Thyroid gland (tissue), 4 donors: ENCODE measurements at places on chromosomes 3 and 15.

DNA sequence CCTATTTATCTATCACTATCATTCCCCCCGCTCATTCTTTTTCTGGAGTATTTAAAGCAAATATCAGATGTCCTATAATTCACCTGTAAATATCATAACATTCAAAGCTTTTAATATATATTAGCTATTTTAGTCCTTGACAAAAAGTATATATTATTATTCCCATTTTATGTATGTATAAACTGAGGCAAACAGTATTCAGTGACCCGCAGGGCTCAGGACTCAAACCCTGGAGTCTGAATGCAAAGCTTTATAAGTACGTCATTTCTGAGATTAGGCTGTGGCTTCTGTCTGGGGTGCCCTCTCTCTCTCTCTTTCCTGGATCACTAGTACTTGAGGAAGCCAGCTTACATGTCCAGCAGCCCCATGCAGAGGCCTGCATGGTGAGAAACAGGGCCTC, 20.4 kb upstream of the PDCD6IP start:
- no peaks in the 10 kb centered on the region for H3K4me1 ChIP-seq
- H3K27me3 ChIP-seq: no peaks in the 10 kb centered on the region

GRCh38 chr3:104206925-104207324, 1159.8 kb upstream of the ALCAM start:
- DNase-seq: no peak
- no peak overlapping the region for H3K4me3 ChIP-seq
- H3K36me3 ChIP-seq: no peaks in the 10 kb centered on the region
- no peaks in the 10 kb centered on the region for H3K4me1 ChIP-seq

DNA sequence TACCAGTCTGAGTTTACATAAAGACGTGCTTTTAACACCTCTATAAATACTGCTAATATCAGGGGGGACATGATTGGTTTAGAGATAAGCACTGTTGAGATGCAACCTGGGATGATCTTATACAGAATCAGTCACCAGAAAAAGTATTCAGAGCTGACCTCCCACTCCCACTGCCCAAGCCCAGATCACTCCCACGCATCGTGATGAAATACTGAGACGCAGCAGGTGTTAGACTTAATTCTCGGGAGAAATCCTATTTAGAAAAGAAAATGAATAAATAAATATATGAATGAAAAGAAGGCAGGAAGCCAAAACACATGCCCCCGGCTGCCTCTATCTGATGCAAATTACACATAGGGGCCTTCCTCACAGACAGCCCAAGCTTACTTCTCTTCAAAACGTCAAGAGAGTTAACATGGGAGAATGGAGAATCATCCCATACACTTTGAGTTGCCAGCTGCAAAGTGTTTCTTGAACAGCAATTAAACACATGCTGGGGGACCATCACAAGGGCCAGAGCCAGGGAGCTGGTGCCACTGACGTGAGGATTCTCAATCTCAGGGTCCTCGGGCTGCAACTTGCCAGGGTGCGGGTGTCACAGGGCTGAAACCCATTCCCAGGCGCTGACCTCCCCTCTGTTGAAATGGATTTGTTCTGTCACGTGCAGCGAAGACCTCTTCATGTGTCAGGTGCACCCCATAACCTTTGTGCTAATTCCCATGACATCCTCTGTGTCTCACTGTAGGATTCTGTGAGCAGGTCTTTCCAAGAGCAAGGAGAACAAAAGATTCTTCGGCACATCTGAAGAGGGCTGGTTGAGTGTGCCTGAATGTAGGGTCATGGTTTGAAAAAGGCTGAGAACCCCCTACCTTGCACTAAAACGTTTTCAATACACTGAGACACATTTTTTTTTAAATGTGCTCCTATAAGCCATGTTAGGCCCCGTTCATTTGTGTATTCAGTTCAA, 764.2 kb upstream of the ARRDC4 start:
- H3K27me3 ChIP-seq: no peaks in the 10 kb centered on the region
- no peaks in the 10 kb centered on the region for H3K4me1 ChIP-seq
- H3K36me3 ChIP-seq: no peaks in the 10 kb centered on the region
- no peak overlapping the region for H3K4me3 ChIP-seq
- DNase-seq: no peak

DNA sequence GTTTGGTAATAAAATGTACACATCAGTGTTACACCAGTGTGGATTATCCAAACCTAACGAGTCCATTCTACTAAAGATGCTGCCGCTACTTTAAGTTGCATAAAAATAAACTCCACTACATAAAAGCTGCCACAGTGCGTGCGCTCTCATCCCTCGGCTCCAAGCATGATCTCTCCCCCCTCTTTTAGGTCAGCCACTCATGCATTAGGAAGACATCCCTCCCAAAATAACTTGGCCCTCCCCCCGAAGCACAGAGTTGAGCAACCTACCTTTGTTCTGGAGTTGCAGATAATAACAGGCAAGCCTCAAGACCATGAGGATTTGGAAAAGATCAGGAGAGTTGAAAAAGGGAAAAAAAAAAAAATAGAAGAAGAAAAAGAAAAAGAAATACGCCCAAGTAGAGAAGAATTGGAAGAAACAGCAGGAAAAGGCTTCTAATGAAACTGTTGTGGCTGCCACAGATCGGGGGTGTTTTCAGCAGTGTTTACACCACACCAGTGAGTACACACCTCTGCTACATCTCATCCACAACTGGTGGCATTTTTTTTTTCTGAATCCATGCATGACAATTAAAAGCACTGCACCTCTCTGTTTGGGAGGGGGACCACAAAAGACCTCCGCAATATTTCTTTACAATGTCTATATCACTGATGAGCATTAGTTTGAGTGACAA, 339.2 kb downstream of the FOXP1 start:
- H3K27ac ChIP-seq: no peak overlapping the region
- H3K36me3 ChIP-seq: no peaks in the 10 kb centered on the region
- no peak overlapping the region for H3K4me3 ChIP-seq
- H3K27me3 ChIP-seq: no peaks in the 10 kb centered on the region

DNA sequence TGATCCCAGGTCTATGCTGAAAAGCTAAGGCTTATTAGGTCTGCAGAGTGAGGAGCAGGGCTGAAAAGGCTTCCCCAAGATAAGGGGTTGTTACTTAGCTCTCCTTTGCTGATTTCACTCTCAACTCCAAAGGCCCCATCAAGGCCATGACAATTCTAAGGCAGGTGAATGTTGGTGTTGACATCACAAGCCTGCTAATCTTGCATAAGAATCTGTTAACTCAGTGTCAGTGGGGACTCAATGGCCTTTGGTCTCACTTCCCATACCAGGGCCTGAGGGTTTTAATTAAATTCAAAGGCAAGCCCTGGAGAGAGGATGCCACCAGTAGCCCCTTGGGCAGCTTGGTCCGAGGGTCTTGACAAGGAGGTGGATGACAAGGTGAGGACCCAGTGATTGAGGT, 9.4 kb upstream of the ALAS1 start:
- H3K36me3 ChIP-seq: no peaks in the 10 kb centered on the region
- no peak overlapping the region for H3K4me3 ChIP-seq
- no peak for DNase-seq

- peaks cover 30% of the 10 kb centered on the region for H3K4me1 ChIP-seq
- no peak overlapping the region for H3K27ac ChIP-seq
- no peak overlapping the region for H3K4me3 ChIP-seq
- H3K27me3 ChIP-seq: peaks cover 7% of the 10 kb centered on the region
- no peaks in the 10 kb centered on the region for H3K36me3 ChIP-seq
Measured at GRCh38 chr3:32821686-32822296, 4.0 kb downstream of the TRIM71 start.

DNA sequence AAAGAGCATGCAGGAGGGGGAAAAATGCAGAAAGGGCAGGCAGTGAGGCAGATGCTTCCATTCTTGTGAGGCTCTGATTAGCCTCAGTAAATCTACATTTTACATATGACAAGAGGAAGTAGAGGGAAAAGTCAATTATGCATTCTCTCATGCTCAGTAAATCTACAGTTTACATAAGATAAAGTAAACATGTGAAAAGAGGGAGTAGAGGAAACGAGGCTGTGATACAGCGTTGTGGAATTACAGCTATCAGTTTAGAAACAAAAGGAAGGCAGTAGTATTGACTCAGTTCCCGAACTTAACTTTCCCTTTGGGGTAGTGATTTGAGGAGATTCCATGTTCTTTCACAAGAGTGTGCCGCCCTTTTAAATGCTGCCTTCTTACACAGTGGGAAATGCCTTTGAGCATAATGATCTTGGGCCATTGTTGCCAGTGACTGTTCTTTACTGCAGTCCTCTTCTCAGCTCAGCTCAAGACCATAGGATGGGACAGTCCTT, 39.3 kb downstream of the OSTN start:
- no peak for DNase-seq
- no peaks in the 10 kb centered on the region for H3K36me3 ChIP-seq
- no peak overlapping the region for H3K4me3 ChIP-seq
- H3K4me1 ChIP-seq: no peaks in the 10 kb centered on the region
- H3K27me3 ChIP-seq: no peaks in the 10 kb centered on the region
- no peak overlapping the region for H3K27ac ChIP-seq

DNA sequence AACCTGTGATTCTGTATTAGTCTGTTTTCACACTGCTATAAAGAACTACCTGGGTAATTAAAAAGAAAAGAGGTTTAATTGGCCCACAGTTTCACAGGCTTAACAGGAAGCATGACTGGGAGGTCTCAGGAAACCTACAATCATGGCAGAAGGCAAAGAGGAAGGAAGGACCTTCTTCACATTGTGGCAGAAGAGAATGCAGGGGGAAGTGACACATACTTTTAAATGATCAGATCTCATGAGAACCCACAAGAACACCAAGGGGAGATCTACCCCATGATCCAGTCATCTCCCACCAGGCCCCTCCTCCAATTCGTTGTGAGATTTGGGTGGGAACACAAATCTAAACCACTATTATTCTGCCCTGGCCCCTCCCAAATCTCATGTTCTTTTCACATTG, 6.1 kb downstream of the ZKSCAN7 start:
- H3K4me3 ChIP-seq: no peak overlapping the region
- peaks cover under 1% of the 10 kb centered on the region for H3K4me1 ChIP-seq
- H3K36me3 ChIP-seq: no peaks in the 10 kb centered on the region
- no peak for DNase-seq
- H3K27me3 ChIP-seq: no peaks in the 10 kb centered on the region
- H3K27ac ChIP-seq: no peak overlapping the region

DNA sequence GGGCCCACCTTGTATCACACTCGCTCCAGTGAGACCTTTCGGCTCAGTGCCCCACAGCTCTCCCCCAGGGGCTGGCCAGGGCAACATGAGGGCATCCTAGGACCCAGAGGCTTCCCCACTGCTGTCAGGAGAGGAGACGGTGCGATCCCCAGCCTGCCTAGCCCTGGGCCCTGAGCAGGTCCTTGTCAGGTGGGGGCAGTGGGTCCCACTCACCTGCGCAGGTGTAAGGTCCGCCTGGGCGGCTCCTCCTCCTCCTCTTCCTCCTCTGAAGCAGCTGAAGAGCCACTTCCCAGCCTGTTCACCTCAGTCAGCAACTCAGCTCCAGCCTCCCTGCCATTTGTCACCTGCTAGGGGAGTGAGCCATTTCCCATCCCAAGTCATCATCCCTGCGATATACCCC, 9.6 kb downstream of the KIF7 start:
- H3K27me3 ChIP-seq: no peaks in the 10 kb centered on the region
- H3K4me3 ChIP-seq: no peak overlapping the region
- peaks cover 4% of the 10 kb centered on the region for H3K4me1 ChIP-seq
- no peak overlapping the region for H3K27ac ChIP-seq
- no peak for DNase-seq

DNA sequence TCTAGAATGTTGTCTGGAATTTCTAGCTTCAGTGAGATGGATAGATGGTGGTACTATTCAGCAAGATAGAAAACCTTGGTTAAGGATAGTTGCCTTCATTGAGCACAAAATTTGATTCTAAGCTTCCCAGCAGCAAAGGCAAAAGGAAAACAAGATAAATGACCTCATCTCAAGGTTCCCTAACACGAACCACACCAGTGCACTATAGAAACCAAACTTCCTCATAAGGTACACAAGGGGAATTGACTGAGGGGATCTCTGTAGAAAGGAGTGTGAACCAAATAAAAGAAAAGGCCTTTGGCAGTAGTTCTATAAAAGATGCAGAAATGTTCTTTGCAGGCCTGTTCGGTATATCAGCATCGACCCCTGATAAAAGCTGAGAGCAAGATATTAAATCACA, 288.9 kb downstream of the SHQ1 start:
- H3K27ac ChIP-seq: no peak overlapping the region
- no peak overlapping the region for H3K4me3 ChIP-seq
- no peak for DNase-seq
- no peaks in the 10 kb centered on the region for H3K36me3 ChIP-seq

- no peak overlapping the region for H3K4me3 ChIP-seq
- no peak overlapping the region for H3K27ac ChIP-seq
- no peak for DNase-seq
- H3K4me1 ChIP-seq: no peaks in the 10 kb centered on the region
Measured at GRCh38 chr15:86553108-86553507, 473.4 kb downstream of the AGBL1 start.

- H3K4me1 ChIP-seq: no peaks in the 10 kb centered on the region
- no peaks in the 10 kb centered on the region for H3K27me3 ChIP-seq
- H3K27ac ChIP-seq: no peak overlapping the region
- DNase-seq: no peak
- no peak overlapping the region for H3K4me3 ChIP-seq
- H3K36me3 ChIP-seq: no peaks in the 10 kb centered on the region
Measured at GRCh38 chr3:99351122-99351521, 287.3 kb upstream of the COL8A1 start.

DNA sequence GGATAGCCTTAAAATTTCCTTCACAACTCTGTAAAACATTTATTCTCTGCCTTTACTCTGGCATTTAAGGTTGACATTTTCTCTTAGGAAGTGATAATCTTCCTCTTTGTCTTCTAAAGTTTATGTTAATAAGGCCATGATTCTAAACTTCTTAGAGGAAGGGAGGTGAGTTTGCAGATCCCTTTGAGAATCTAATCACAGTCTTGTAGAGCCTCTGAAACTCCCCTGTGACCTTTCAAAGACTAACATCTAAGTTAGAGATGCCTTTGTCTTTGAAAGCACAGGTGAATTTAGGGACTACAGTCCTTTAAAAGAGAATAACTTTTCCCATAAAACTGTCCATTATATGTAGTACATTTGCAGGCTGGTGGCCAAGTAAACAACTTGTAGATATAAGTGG, 115.1 kb downstream of the PLCL2 start:
- no peaks in the 10 kb centered on the region for H3K36me3 ChIP-seq
- H3K27ac ChIP-seq: no peak overlapping the region
- no peaks in the 10 kb centered on the region for H3K27me3 ChIP-seq
- no peak for DNase-seq

DNA sequence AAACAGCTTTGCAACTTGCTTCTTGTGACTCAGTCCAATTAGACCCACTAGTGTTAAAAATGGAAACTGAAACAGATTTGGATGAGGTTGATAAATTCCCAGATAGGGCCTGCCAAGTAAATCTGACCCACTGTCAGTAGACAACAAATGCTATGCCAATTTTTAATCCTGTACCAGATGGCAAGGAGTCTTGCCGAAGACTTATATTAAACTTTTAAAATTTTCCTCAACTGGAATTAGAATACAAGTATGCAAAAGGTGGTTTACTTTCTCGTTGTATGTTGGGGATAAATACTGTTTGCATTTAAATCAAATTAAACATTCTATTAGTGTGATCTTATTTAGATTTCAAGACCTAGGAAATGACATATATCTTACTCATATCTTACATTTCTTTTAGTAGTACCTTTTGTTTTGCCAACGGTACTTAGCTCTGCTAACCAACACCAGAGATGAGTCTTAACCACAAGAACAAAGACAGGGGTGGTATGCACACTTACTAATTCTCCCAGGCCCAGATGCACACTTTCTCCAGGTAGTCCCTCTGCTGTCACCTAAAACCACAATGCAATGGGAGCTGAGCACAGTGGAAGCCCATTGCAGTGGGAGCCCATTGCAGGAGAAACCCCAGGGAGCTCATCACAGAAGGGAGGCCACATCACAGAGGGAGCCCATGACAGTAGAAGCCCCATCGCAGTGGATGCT, 77.8 kb downstream of the WWTR1 start:
- no peak overlapping the region for H3K4me3 ChIP-seq
- peaks cover 70% of the 10 kb centered on the region for H3K4me1 ChIP-seq
- DNase-seq: no peak
- H3K27ac ChIP-seq: no peak overlapping the region
